ENCODE measurements at places on chromosomes 1 and 21.
A peak's percentile ranks its signal among the peaks of the same experiment; 100 is the strongest.

DNA sequence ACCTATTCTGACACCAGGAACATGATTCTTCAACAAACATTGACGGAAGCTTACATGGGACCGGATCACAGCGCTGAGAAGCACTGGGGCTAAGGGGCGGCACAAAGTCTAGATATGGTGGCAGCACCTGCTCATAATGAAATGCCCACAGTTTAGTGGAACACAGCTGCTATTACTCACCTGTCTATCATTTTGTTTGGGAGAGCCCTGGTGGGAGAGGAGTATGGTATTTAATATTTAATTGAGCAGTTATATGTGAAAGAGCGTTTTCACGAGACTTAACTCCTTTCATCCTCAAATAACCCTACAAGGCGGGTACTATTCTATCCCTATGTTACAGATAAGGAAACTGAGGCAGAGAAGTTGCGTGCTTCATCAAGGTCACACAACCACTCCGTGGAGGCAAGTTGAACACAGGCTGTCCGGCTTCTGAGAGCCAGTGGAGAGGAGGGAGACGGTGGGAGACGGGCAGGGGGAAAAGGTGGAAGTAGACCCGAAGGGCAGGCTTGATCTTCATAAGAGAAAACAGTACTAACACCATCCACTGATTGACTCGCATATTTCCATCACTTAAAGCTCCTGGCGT is 790 bp upstream of the TSNAX start:
- no peak for DNase-seq

DNA sequence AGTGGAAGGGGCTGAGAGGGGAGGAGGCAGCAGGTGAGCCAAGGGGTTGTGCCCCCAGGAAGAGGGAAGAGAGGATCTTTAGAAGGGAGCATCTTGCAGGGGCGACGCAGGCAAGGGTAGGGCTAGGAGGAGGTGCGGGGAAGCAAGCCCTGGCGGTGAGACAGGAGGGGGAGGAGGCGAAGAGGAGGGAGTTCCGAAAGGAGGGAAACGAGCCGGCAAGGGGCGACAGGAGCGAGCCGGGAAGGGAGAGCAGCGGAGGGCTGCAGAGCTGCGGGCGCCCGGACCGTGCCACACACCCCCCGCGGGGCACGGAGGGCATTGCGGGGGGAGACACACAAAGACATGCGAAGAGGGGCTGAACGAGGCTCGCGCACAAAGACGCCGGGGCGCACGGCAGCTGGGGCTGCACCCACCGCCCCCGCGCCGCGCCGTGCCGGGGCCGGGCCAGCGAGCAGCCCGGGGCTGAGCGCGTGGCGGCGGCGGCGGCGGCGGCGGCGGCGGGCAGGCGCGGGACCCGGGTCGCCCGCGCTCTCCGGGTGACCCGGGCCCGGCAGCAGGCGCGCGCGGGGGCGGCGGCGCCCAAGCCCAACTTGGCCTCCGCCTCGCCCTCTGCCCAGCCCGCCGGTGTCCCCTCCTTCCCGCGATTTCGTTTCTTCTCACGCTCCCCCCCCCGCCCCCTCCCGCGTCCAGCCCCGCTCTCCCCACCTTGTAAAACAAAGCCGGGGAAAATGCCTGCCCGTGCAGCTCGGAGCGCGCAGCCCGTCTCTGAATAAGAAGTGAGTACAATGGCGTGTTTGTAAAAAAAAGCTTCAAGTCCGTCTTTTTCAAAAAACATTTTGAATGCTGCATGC is at the start of gene KCNK2:
TSS of gene KCNK2 (plus strand) at position 206 of the 851 bp plus-strand sequence. CDS start 649 bp downstream, outside the sequence.
- DNase-seq, result no peak

DNA sequence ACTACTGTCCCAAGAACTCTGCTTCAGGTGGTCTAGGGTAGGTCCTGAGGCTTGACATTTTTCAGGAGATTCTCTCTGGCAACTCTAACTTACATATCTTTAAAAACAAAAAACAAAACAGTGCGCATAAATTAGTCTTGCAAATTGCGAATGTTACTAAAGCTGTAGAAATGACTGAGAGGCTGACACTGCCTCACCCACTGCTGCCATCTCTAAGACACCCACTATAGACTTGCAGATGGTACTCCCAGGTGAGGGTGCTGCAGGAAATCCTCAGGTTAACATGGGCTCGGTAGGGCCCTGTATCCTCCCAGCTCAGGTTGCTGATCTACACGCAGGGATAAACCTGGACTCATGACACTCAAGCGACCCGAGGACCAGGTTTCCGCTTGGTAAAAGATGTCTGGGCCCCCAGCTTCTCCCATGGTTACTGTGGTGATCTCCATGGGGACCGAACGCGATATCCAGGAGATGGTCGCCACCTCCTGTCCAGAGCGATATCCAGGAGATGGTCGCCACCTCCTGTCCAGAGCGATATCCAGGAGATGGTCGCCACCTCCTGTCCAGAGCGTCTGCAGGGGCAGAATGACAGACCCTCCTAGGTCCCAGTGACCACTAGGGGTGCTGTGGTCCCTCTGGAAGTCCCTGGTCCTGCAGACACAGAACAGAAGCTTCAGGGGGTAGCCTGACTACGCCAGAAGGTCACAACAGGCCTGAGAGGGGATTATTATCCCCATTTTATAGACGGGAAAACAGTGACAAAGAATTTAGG is 16.2 kb upstream of the LY9 start:
- peak; percentile 80 for DNase-seq

GRCh38 chr1:218771931-218772330 is 401.7 kb upstream of the LYPLAL1 start:
- DNase-seq, result no peak

- DNase-seq, result no peak
These were observed 269.9 kb downstream of the BRINP3 start for GRCh38 chr1:190207733-190208132.

GRCh38 chr1:245790441-245790840 is 635.7 kb downstream of the KIF26B start:
- no peak for DNase-seq

DNA sequence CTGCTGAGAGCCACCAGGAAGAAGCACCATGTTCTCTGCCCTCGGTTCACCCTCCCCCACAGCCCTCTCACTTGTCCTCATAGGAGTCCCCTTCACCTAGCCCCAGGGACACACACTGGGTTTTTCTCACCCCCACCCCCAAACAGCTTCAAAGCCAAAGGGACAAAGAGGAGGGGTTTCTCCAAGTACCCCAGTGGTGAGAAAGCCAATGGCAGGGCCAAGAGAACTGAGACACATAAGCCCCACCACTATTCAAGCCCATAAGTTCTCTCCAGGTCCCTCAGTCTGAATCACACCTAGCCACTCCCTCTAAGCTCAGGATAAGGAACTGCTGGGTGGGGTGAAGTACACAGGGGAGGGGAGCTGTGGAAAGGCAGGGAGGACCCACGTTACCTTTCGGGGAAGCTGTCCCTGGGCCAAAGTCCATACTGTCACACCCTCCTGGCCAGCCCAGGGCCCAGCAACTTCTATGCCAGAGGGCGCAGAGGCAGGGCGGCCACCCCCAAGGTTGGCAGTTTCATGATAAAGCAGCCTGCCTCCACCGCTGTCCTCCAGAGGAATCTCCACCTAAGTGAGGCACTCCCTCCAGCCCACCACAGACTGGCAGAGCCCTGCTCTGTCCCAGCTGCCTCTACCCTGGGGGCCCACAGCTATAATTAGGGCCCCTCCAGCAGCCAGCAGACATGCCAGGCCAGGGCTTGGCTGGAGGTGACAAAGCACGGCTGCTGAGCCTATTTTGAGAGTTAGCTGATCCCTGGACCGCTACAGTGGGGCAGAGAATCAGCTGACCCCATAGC is 39.0 kb upstream of the PPP1R15B start:
- no peak for DNase-seq

GRCh38 chr21:32173121-32173724 is 105.6 kb downstream of the MIS18A start:
- DNase-seq, result no peak

DNA sequence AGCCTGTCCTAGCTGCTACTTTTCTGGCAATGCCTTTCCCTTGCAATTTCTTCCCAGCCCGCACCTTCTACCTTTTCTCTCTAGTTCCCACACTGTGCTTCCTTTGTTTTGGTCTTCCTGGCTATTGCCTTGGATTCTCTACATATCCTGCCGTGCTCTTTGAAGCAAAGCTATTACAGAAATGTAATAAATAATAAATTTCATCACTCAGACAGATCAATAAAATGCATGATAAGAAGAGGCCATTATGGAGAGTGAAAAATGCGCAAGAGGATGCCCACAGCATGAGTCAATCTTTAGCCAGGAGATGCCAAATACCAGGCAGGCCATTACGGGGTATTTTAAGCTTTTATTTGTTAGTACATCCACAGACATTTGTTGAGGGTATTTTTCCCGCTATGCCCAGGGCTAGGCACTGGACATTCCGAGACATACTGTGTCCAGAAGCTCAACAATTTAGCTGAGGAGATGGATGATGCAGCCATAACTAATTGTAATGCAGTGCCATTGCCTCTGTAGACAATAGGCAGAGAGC is 163.6 kb downstream of the ST6GALNAC3 start:
- no peak for DNase-seq

DNA sequence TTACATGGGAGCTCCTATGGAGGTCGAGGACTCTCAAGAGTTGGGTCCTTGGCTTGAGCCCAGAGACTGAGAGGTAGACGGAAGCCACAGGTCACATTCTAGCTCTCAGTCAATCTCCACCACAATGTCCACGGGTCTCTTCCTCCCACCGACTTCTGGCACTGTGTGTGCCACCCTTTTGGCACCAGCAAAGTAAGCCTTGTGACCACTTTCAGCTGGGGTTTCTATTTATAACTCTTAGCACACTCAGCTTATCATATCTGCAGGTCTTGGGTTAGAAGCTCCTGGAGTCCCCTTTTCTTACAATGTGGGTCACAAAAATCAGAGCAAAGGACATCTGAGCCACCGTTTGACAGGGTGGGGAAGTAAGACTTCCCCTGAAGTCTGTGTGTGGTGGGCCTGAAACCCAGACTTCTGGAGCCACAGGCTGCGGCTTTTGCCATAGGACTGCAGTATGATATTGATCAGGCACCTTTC is 28.3 kb downstream of the NCMAP start:
- DNase-seq, result peak; percentile 9

DNA sequence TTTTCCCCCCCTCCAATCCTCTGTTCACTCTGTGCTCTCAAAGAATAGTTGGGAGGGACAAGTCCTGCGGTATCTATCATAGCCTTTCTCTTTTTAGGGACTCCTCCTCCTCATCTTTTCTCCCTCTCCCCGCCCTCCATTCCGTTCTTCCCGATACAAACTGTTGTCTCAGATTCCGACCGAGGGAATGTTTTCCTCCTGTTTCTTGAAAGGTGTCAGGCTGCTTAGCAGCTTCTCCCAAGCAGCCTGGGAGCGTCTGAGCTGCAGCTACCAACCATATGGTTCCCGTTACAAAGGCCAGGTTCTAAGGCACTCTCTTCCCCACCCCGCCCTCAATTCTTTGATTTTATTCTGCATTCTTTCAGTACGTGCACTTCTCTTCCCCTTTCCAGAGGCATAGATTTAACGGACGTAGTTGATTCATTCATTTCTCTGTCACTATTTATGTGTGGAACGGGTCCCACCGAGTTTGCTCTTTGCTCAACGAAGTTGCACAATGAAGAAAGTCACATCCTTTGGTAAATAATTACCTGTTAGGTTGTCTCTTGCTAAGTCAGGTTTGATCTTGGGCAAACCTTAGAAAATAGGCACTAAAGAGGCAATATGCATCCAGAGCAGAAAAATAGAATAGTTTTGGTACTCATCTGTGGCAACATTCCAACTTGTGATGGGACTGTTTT is 2.8 kb downstream of the ADGRL2 start:
- no peak for DNase-seq

DNA sequence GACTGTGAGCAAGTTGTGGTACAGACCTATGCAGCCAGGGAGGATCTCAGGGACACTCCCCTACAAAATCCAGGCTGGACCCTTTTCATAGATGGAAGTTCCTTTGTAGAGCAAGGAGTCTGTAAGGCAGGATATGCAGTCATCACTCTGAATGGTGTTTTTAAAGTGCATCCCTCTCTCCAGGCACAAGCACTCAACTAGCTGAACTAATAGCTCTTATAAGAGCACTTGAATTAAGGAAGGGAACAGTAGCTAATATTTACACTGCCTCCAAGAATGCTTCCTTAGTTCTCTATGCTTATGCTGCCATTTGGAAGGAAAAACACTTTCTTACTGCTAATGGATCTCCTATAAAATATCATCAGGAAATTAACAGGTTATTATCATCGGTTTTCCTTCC is 27.0 kb upstream of the SMYD3 start:
- no peak for DNase-seq

GRCh38 chr21:29307718-29308455 is 9.2 kb downstream of the BACH1 start:
- DNase-seq, result no peak

GRCh38 chr1:104768466-104768865 is 1018.8 kb downstream of the AMY1C start:
- DNase-seq, result no peak

GRCh38 chr1:17865912-17866739 is 111.0 kb downstream of the ACTL8 start:
- DNase-seq, result no peak

GRCh38 chr1:75797273-75797588 is 549 bp downstream of the MSH4 start:
- peak; percentile 48 for DNase-seq

- no peak for DNase-seq
These were observed 176.8 kb upstream of the PDE4B start for GRCh38 chr1:65615859-65616258.

GRCh38 chr1:19688041-19688842 is 23.6 kb downstream of the HTR6 start:
- peak; percentile 14 for DNase-seq

GRCh38 chr1:59193443-59194093 is 103.3 kb upstream of the FGGY start:
- no peak for DNase-seq

- no peak for DNase-seq
These were observed 19.5 kb downstream of the TSPAN2 start for GRCh38 chr1:115069659-115070308.

GRCh38 chr1:17674726-17675500 is 80.2 kb upstream of the ACTL8 start:
- no peak for DNase-seq

DNA sequence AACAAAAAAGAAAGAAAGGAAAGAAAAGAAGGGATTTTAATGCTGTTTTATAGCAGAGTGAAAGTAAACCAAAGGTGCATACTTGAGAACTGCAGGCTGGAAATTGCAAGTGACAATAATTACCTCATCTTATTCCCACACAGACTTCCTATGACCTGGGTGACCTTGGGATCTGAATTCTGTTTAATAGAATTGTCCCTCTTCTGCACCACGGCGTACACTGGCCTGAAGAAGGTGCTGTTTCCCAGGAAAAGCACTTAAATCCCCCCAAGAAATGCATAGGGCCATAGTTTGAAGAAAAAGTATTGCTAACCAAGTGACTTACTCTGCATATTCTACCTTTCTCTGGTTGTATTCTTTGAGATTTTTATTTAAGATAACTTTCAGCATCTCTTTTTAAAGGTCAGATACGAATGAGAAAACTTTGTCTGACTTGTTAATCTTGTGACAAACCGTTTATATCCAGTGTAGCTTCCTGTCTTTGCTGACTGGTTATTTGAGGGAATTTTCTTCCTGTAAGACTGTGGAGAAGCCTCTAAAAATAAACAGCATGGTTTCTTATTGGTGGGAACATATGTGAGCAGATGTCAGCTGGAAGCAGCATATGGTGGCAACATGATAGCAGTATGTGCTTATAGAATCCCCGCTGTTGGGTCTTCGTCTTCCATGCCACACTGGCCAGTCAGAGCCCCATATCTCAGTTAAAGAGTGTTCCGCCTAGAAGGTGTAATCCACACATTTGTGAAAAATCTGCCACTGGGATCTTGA is 16.3 kb downstream of the TGFB2 start:
- DNase-seq, result peak; percentile 33

Measured in hematopoietic multipotent progenitor cell treated with erythropoietin and hydrocortisone succinate and interleukin-3 and kit ligand, for 6 days (in vitro differentiated cells).